NCI-H2081 treated with DMSO at 0.1 percent for 48 hours (cell line): ENCODE measurements at places on chromosomes 1 and 21.

DNA sequence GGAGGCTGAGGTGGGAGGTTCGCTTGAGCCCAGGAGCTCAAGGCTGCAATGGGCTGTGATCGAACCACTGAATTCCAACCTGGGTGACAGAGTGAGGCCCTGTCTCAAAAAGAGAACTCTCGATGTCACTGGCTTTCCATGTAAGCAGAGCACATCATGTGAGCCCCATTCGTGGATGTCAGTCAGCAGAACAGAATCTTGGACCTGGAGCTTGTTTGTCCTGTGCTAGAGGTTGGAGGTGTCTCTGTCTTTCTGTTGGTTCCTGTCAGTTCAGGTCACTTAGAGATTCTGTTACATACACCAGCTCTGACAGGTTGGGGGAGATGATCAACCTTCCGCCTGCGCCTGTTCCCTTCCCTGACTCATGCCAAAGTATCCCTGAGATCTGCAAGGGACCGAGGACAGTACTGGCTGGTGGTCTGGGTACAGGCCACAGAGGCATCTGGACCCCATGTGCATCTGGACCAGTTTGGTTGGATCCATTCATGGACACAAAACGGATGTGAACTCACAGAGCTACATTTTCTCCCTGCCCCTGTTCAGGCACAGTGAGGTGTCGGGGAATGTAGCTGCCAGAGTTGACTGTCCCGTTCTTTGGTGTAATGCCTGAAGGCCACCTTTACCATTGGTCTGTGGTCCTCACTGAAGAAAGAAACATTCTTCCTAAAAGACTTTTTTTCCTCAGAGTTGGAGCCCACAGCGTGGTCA, 10.0 kb downstream of the ARF1 start:
- no peak for DNase-seq

DNA sequence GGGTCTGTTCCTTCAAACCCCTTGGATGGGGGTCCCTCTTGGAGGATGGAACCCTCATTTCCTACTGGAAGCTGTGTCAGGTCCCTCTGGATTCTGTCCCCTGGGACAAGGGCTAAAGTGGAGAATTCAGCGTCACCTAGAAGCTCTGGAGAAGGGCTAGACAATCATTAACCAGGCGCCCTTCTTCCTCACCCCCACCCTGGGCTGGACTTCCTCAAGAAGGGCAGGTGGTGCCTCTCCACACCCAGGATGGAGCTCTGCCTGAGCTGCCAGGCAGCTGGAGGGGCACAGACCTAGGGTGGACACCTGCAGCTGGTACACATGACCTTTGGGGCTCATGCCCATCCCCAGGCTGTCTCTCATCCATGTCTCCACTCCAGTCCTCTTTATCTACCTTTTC, 3.6 kb downstream of the CELF3 start:
- DNase-seq = no peak

- no peak for DNase-seq
Observed at GRCh38 chr1:157455318-157455717, 97.0 kb downstream of the FCRL5 start.

- DNase-seq = no peak
Observed at GRCh38 chr1:4027492-4028138, 127.5 kb upstream of the C1orf174 start.

GRCh38 chr1:182634306-182635072, 30.3 kb upstream of the RGS16 start:
- DNase-seq = no peak

GRCh38 chr1:110418729-110419128, 11.2 kb upstream of the LAMTOR5 start:
- DNase-seq = no peak

DNA sequence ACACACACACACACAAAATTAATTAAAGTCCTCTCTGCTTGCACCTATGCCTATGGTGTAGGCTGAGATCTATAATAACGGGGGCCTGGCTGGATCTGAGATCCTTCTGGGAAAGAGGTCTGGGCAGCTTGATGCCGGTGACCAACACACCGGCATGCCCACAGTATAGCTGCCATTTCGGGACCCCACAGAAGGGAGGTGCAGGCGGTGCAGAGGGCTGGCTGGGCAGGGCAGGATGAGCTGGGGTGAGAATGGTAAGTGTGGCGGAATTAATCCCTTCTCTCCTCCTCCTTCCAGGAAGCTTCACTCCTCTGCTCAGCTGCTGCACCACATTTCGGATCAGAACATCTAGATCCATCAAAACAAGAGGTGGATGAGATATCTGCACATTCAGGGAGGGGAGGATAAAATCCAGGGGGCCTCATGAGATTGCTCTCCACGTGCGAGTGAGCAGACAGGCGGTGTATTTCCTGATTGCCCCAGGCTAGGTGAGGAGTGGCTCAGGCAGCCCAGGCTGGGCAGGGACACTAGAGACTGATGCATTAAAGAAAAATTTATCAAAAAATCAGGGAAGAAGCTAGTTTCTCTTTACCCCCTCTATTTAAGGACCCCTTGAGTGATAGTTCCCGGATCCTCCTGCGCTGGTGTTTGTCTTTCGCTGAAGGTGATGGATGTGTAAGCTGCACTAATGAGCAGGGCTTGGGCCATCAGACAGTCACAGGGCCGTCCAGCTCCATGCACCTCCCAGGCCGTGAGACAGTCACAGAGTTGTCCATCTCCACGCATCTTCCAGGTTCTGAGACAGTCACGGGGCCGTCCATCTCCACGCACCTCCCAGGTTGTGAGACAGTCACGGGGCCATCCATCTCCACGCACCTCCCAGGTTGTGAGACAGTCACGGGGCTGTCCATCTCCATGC, 449.9 kb downstream of the PTPRU start:
- no peak for DNase-seq

- no peak for DNase-seq
Observed at GRCh38 chr1:237861944-237862343, 28.8 kb downstream of the ZP4 start.

DNA sequence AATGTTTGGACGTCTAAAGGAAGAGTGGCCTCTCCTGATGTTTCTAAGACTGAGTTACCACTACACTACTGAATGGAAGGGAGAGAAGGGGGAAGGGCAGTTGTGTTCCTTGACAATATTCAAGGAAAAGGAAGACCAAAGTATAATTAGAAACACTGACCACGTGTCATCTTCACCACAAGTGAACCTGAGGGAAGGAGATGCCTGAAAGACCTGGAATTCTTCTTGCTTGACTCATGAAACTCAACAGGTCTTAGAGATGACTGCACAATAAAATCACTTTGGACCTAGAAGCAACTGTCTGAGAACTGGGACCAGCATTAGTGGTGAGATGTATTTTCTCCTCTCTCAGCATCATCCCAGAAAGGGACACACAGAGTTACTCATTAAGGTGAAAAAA, 56.7 kb downstream of the PTPN14 start:
- no peak for DNase-seq

- DNase-seq = no peak
Observed at GRCh38 chr1:24898152-24898908, 31.7 kb downstream of the RUNX3 start.

DNA sequence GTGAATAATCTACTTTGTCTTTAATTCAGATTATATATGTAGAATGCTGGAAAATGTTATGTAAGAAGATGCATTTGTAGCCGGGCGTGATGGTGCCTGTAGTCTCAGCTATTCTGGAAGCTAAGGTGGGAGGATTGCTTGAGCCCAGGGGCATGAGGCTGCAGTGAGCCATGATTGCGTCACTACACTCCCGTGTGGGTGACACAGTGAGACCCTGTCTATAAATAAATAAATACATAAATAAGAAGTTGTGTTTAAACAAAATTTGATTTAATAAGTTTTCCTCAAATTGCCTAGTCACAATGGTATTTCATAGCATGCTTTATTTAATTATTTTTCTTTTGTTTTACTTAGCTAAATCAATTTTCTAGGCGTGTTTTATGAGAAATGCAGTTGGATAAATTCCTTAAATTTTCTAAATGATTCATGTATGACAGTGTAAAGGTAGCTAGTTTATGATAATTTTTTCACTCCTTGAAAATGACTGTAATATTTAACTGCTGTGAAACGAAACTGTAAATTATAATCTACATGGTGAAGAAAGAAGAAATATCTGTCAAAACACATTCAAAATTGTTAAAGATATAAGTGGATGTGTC, 232.6 kb downstream of the SRGAP2C start:
- no peak for DNase-seq

DNA sequence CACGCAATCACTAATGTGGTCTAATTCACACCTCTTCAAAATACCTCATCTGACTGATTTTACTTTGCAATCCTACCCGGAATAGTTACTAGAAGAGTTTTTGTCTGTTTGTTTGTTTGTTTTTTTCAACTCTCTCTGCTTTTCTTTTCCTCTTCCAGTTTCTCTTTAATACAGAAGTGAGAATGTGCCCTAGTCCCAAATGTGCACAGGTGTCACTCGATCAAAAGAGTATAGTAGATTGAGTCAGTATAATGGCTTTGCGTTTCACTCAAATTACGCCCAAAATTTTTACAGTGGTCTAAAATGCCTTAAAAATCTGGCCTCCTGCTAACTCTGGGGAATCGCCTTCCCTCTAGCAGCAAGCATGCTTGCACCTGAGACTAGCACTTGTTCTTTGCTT, 1536.8 kb downstream of the KCNT2 start:
- no peak for DNase-seq

- no peak for DNase-seq
Observed at GRCh38 chr1:195590649-195591048, 1017.6 kb downstream of the KCNT2 start.

- no peak for DNase-seq
Observed at GRCh38 chr1:61361931-61362330, 279.6 kb downstream of the NFIA start.

- DNase-seq = no peak
Observed at GRCh38 chr1:11807133-11807532, 1.1 kb downstream of the CLCN6 start.

GRCh38 chr21:45324489-45325205, 37.0 kb upstream of the POFUT2 start:
- DNase-seq = no peak

- DNase-seq = no peak
Observed at GRCh38 chr1:110152133-110152785, 2.0 kb downstream of the SLC6A17 start.

GRCh38 chr1:161738627-161739287, 10.8 kb upstream of the DUSP12 start:
- DNase-seq = peak; percentile 12

DNA sequence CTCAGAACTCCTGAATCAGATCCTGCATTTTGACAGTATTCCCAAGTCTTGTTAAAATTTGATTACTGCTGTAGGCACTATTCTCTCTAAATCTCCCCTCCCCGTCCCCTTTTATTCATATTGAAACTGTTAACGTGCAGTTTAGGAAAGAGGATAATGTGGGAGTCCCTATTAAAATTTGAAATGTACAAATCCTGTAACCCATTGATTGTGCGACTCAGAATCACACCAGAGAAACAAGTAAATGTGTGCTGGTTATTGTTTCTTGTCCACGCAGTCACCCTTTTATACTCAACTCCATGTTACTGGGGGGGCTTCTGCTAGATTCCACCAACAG, 584 bp upstream of the LTN1 start:
- no peak for DNase-seq

GRCh38 chr1:226563666-226564065, 15.1 kb downstream of the STUM start:
- DNase-seq = no peak

DNA sequence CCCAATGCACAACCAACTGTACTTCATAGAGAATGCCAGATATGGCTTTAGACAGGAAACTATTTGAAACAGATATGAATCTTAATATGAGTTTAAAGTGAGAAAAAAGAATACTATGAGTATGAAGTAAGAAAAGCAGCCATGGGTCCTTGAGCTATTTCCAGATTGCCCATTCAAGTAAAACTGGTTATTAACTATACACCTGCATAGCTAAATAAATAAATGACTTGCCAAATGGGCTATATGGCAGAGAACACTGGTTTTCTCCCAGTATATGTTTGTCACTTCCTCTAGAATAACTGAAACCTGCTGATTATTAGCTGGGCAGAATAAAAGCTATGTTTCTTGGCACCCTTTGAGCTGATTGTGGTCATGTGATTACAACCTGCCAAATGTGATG, 17.0 kb upstream of the CD1C start:
- DNase-seq = no peak

DNA sequence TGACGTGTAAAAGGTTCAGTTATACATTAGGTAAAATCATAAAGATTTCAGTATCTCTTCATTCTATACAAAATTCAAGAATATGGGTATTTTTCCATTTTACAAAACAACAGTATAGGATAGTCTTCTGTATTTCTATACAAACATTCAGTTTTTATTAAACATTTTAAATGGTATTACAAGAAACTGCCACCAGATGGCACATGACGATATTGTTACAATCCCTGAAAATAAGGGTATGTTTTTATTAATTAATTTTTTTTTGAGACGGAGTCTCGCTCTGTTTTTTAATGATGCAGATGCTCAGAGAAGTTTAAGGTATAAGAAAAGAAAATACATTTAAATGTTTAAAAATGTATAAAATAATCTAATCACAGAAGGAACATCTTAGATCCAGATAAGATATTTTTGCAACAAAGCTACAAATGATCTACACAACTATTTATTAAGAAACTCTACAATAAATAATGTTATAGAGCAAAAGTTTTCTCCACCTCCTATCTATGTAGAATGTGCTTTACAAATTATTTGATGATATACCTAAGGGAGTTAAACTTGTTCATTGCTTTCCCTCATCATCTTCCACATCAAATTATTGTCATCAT, 23.5 kb upstream of the RSBN1 start:
- DNase-seq = no peak

DNA sequence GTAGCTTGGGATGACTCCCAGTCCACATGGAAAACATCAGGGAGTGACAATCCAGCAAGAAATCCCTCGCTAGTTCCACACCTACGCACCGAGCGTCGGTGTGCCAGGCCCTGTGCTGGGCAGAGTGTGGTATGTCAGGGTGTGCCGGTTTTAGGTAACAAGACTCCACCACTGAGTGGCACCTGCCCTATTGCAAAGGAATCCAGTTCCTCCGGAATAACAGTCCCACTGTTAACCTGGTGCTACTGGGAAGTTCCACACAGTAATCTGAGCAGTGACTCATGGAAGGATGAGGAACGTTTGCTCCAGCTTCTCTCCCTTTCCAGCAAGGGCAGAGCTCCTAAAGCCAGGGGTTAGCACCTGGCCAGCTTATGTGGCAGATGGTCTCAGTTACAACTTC, 14.3 kb downstream of the RNF207 start:
- no peak for DNase-seq

DNA sequence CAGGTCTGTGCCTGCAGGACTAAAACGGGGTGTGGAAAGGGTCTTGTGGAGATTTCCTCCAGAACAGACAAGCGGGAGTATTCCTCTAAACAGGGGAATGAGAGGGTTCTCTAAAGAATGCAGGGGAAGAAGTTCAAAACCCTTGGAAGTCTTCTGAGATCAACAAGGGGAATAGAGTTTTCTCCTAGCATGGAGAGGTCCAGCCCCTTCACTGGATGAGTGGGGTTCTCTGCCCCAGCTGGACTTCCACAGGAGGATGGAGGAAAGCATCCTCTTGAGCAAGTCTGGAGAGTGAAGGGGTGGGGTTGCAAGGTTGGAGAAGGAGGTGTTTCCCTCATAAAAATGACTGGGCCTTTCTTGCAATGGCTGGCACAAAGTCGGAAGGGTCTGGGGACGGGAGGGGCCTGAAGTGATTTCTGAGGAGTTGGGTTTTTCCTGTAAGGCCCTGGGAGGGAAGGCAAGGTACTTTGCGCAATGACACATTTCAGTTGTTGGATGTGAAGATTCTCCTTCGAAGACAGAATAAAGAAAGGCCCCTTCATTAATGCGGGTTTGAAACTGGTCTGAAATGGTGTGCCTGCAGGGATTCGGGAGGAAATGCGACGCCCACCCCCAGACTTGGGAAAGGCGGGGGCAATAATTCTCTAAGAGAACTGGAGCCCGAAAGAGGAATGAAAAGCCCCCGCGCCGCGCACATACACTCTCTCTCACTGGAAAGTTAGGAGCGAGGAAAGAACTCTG, 884 bp downstream of the SPATA6 start:
- DNase-seq = no peak
